ENCODE measurements at places on chromosomes 5 and 9.

DNA sequence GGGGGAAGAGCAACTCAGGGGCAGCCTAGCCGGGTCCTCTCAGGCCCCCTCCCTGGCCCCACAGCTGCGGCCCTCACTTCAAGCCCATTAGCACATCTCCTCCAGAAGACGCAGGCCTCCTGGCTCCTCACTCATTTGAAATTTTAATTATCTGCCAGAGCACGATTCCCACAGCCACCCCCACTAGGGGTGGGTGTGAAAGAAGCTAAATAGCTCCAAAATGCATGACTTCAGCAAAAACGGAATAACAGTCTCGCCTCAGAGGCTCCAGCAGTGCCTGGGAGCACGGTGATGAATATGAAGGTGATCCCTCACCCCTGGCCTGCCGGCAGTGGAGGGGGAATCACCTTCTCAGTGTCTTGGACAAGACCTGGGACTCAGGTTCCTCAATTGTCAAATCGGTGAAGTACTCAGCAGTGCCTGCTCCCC, 61.1 kb upstream of the HRH2 start:
- no peak for DNase-seq

GRCh38 chr5:156326718-156327259, at the start of gene SGCD:
SGCD (plus strand) TSS chr5:156327164.
- peak; percentile 3 for DNase-seq

GRCh38 chr9:89743216-89743572, 138.4 kb downstream of the GADD45G start:
- DNase-seq: no peak

GRCh38 chr9:21519855-21520434, 37.8 kb upstream of the IFNE start:
- no peak for DNase-seq

DNA sequence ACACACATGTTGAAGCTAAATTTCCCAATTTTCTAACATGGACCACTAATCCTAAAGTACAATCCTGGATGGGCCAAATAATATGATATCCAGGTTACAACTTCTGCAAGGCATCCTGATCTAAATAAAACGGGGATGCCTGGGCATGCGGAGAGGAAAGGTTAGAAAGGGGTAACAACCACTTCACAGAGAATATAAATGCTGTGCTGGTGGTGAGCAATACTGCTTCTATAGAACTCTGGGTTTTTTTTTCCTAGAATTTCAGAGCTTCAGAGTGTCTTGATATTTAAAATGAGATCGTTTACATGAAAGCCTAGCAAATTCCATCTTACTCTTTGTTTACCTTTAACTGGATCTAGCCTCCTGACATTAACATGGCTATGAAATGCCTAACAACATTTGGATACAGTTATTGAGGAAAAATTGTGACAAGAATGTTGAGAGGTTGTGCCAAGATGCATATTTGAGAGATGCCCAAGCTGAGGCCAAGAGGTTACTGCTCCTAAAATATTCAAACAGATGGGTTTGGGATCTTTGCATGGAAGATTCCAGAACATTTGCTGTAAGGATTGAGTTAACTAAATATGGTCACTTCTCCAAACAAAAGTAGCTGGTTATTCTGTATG, 22.4 kb downstream of the TNFAIP8 start:
- DNase-seq: no peak

- DNase-seq: no peak
These were observed 13.5 kb downstream of the CREBRF start for GRCh38 chr5:173069671-173070070.

GRCh38 chr5:98111686-98112085, 661.8 kb upstream of the RGMB start:
- DNase-seq: no peak

DNA sequence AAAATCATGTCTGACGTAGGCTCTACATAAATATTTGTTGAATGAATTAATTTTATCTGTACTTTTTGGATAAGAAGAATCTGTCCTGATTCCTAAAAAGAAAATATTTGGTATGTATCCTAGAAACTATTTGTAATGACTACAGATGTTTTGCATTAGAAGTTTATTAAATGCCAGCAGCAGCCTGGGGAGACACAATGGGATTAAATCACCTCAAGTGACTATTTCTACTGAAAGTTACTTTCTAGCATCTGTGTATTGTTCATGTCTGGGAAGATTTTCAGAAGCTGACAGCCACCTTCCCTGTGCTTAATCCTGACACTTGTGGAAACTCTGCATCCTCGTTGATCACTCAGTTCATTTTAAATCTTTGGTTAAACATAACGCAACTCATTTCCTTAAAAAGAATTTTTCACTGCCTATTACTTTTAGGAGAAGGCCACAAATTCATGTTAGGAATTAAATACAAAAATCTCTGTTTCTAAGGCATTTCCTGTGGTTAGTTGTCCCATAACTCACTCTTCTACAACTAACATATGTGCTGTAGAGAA, 209.3 kb upstream of the PPP1R2B start:
- no peak for DNase-seq

DNA sequence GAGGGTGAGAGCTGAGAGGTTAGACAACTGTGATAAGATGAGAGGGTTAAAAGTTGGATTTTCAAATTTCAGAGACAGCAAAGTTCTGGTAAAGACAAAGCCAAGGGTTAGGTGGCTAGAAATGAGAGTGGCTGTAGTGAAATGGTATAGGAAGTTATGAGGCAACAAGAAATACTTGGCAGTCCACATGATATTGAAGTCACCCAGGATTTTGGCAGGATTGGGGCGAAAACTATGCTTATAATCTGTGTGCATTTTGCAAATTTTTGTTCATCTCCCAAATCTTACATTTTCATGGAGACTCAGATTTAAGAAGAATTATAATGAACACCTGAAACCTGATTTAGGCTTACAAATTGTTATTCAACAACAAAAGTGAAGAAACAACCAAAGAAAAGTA, 35.6 kb downstream of the C9 start:
- DNase-seq: no peak

DNA sequence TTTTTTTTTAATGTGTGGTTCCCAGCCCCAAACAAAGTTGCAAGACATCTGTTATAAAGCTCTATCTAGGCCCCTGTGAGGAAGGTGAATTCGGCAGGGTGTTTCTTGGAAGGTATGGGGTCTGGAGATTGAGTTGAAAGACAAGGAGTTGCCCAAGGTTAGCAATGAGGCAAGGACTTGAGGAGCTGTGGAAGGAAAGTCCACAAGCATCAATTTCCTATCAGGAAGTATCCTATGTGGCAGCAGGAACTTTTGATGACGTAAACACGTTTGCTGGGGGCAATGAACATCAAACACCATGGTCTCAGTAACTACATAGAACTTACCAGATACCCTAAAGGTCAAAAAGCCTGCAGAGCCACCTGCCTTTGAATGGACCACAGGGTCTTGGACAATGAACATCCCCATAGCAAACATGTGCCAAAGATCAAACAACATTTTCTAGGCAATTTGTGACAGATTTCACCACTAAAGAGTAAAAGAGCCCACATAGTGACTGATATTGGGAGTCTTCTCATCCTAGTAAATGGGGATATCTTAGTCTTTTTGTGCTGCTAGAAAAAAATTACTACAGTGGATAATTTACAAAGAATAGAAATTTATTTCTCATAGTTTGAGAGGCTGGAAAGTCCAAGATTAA, 145.1 kb downstream of the GCNT1 start:
- DNase-seq: no peak

DNA sequence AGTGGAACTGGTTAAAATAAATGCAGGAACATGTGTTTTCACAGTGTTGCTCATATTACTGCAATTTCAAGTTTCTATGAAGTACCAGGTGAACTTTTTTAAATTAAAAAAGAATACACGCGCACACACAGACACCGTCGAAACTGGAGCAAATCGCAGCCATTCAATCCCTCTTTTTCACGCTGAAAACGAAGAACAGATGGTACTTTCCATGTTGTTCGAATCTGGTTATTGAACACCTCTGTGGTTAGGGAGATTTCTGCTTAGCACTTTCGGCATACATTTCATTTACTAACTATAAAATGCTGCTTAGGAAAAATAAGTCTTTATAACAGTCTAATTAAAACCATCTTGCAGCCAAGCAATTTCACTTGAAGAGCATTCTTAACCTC, 6.8 kb downstream of the ZNF608 start:
- no peak for DNase-seq

- DNase-seq: peak; percentile 11
These were observed 156.1 kb upstream of the ADAMTSL1 start for GRCh38 chr9:18317896-18318295.

GRCh38 chr9:89549031-89549644, 51.2 kb upstream of the SEMA4D start:
- DNase-seq: peak; percentile 53

DNA sequence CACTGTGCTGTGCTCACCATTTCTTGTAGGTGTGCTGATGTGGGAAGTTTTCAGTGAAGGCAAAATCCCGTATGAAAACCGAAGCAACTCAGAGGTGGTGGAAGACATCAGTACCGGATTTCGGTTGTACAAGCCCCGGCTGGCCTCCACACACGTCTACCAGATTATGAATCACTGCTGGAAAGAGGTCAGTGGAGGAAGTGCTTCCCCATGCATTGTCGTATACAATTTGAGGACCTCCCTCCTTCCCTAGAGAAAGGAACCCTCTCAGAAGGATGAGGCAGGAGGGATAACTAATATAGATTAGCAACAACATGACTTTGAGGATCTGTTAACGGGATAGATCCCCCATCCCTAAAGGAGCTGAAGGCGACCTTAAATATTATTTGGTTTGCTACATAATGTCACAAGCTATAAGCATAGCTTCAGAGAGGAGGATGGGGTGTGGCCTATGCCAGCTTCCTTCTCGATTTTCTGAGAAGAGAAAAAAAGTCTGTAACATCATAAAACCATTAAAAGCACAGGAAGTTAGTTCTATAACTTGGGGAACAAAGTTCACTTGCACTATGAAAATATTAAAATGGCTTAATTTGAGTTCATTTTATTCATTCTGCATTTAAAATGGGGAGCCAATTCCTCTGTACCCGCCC, 17.0 kb upstream of the CYFIP2 start:
- no peak for DNase-seq

DNA sequence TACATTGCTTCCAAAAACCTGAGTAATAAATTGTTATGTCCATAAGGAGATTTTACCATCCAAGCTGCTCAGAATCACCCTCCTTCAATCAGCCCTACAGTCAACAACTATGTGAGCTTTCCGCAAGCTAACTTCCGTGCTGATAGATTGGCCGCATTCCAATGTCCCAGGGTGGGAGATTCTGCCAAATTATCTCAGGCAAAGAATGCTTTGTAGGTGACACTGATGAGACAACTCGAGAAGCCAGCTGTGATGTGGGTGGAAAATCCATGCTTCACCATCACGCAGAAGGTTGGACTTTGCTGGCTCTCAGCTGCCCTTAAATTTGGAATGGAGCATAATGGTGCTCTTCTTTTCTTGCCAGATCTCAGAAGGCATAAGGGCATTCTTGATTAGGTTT, 44.9 kb upstream of the HCN1 start:
- DNase-seq: no peak

GRCh38 chr5:19104948-19105347, 883.1 kb downstream of the CDH18 start:
- no peak for DNase-seq

DNA sequence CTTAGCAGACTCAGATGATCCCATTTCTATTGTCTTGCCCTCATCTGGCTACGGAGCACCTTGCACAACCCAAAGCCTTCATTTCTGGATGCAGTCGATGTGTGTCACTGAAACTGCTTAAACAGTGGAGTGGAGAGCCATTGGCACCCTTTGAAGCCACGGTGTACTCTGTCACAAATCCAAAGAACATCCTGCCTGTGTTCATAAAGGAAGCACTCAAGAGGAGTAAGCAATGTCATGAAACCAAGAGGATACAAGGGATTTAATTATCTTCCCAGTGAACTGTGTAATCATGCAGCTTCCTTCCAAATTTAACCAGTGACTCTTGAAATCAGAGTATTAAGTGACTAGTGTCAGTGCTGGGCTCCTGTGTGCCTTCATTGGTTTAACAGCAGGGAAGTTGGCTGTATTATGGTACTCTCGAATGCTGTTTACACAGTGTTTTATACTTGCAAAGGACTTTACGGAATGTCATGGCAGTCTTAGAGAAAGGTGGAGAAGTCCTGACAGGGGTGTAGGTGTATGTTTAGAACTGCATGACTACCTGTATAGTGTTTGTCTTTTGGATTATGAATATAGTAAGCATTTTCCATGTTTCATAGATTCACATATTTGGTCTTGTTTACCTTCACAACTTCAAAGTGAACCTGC, 41.9 kb downstream of the CD180 start:
- no peak for DNase-seq

GRCh38 chr5:57887851-57888621, 405.4 kb upstream of the ACTBL2 start:
- DNase-seq: peak; percentile 80

- DNase-seq: no peak
These were observed 1076.5 kb downstream of the MAT2B start for GRCh38 chr5:164581889-164582288.

- DNase-seq: no peak
These were observed 23.4 kb downstream of the LIX1 start for GRCh38 chr5:97119007-97119390.

DNA sequence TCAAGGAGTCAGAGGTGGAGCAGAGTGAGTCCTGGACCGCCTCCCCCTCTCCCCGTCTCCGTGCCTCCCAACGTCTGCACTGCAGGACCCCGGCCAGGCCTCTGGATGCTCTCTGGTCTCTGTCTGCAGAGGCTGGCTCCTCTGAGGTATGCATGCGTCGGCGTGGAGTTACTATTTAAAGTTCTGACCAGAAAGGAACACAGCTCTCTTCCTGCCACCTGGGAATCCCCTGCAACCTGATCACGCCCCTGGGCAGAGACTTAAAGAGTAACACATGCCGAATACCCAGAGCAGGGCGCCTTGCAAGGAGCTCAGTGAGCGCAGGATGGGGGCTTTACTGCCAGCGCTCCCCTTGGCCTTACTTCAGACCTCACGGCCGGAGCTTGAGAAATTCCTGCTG, 16.0 kb downstream of the ANXA6 start:
- DNase-seq: no peak

DNA sequence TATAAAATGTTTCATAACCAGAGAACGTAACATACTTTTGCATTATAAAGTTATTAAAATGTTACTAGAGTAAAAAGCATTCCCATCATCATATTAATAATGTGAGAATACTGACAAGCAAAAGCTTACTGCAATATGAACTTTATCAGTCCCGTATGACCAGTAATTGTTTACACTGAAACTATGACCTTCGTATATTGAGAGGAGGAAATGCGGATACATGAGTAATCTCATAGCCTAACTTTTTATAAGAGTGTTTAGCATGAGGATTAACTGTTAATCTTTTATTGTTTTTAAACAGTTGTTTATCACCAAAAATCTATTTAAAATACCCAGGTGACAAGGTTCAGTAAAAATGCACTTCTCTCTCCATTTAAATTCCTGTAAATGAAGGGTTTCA, 272.4 kb downstream of the SLF1 start:
- no peak for DNase-seq

DNA sequence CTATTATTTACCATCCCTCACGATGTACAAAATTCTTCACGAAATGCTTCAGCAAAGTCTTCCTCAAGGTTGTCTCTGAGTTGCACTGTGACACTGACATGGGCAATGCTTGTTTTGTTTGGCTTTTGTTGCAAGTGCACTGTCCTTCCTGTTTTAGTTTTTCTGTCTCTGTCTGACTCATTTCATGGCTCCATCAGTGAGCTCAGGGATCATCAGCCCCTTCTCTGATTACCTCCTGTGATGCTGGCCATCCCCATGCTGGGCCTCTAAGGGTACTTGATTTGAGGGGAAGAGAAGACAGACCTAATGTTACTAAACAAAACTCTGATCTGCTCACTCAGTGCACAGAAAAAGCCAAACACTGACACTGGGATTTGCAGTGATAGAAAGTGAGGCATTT, 37.6 kb upstream of the STX17 start:
- DNase-seq: no peak
